ENCODE measurements at places on chromosomes 12 and 14.
A peak's percentile ranks its signal among the peaks of the same experiment; 100 is the strongest.

DNA sequence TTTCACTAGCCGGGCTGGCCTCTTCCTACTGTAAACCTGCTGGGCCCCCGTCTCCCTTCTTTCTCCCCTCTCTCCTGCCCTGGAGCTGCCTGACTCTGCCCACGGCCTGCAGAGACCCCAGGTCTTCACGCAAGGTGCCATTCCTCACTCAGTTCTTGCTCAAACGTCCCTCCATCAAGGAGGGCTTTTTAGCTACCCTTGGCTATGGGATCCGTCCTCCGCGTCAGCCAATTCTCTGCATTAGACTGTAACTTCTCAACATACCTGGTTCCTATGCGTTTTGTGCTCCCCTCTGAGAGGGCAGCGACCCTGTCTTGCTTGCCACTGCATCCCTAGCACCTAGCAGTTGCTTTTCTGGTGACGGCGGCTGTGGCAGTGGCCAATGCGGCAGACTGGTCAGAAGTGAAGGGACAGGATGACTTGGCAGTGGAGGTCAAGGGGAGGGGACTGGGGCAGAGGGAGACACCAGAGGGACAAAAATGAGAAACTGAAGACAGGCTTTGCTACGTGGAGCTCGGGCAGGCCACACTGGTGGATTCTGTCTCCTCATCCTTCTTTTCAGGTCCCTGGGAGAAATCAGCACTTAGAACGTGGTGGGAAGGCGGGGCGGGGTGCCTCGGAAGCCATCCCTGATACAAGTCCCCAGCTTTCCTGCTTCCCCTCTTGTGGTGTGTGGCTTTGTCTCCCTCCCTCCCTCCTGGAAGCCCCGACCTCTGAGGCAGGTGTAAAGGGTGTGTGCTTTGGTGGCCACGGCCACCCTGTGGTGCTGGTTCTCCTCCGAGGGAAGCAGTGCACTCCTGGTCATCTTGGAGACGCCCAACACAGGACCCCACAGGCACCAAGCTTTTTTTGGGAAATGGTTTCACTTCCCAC is 1.8 kb downstream of the B3GNT4 start:
- no peak for DNase-seq

DNA sequence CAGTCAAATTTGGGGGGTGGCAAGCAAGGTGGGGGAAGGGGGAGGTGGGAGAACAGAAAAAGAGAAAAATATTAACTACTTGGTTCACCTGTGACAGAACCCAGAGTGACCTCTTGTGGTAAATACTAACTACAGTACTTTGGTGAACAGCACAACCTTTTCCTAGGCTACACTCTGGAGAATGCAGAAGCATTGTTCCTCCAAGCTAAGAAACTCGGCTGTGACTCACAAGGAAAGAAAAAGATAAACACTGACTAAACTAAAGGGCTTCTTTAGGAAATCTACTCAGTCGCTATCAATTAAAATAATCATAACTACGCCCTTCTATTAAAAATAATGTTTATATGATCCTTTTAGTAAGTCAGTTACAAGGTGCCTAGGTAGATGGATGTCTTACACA is 5.4 kb downstream of the KCNH5 start:
- peak; percentile 25 for DNase-seq

- DNase-seq: peak; percentile 54
These were observed 29.7 kb downstream of the ZFP36L1 start for GRCh38 chr14:68762953-68763764.

- DNase-seq: peak; percentile 21
These were observed 115.5 kb downstream of the SLC2A13 start for GRCh38 chr12:39990122-39991101.

- DNase-seq: no peak
These were observed 199.3 kb downstream of the ITPR2 start for GRCh38 chr12:26633591-26634210.

DNA sequence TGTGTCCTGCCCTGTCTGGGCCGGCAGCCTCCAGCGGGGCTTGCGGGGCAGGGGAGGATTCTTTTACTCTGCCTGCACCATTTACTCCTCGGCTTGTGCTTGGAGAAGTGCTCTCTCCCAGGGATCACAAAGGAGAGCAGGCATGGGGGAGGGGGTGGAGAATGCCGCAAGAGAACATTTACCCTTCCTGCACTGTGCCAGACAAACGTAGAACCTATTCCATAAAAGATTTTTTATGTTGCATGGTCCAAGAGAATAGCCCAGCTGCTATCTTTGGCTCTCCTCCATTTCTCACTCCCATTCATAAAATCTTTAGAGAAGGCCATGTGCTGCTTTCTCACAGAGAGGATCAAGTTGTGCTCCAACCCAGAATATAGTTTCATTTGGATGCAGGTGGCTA is 159.4 kb downstream of the SPTSSA start:
- DNase-seq: no peak

- DNase-seq: no peak
These were observed 793.7 kb downstream of the RPS29 start for GRCh38 chr14:48792376-48793024.

DNA sequence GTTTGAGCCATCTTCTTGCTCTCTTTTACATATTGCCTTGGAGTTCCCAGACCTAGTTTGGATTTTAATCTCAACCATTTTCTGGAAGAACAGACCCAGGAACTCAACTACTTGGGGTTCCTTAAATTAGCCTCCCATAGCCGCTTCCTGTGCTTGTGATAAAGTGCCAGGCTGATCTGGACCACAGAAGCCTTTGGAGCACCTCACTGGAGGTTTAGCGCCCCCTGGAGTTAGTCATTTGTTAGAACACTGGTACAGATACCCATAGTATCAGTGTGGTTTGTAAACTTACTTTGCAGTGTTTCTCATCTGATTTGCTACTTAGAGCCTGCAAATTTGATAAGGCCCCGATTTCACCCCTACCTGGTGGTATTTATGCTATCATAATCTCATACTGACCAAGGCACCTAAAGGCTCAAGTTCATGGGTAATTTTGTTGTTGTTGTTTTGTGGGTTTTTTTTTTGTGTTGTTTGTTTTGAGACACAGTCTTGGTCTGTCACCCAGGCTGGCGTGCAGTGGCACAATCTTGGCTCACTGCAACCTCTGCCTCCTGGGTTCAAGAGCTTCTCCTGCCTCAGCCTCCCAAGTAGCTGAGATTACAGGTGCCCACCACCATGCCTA is 3.7 kb downstream of the UNC119B start:
- DNase-seq: peak; percentile 74

- no peak for DNase-seq
These were observed 231.5 kb downstream of the SLC15A4 start for GRCh38 chr12:128592220-128592744.

GRCh38 chr14:58637391-58638230 is at the start of gene DACT1:
Gene DACT1, plus strand, starts transcription at chr14:58637962. Its CDS starts 241 bp downstream, at chr14:58638203.
- DNase-seq: no peak

DNA sequence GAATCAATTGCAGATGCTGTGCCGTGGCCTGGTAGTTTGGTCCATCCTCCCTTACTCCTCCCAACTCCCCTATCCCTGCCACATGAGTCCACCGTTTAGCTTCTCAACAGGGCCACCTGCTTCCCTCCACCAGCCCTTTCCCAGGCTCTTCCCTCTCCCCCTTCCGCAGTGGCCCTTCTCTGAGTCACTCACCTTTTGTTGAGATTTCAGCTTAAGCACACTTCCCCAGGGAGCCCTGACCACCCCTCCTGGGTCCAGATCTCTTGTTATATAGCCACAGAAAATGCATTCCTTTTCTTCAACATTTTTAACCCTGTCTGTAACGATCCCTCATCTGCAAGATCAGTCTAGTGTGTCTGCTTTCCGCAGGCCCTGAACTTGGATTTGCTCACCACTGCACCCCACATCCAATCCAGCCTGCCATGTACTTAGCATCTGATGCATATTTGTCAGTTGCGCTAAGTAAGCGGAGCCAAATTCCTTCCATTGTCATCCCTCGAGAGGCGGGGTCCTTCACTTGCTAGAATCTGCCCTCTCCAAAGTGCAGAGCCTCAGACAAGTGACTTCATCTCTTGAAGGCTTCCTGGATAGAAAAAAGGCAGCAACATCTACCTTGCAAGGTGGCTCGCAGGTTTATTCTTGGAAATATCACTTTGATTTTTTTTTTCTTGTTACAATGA is 41.1 kb downstream of the TMEM63C start:
- DNase-seq: no peak

- DNase-seq: no peak
These were observed 39.8 kb upstream of the MEG3 start for GRCh38 chr14:100786131-100786530.

- DNase-seq: no peak
These were observed 11.2 kb downstream of the FAR2 start for GRCh38 chr12:29160230-29160629.

DNA sequence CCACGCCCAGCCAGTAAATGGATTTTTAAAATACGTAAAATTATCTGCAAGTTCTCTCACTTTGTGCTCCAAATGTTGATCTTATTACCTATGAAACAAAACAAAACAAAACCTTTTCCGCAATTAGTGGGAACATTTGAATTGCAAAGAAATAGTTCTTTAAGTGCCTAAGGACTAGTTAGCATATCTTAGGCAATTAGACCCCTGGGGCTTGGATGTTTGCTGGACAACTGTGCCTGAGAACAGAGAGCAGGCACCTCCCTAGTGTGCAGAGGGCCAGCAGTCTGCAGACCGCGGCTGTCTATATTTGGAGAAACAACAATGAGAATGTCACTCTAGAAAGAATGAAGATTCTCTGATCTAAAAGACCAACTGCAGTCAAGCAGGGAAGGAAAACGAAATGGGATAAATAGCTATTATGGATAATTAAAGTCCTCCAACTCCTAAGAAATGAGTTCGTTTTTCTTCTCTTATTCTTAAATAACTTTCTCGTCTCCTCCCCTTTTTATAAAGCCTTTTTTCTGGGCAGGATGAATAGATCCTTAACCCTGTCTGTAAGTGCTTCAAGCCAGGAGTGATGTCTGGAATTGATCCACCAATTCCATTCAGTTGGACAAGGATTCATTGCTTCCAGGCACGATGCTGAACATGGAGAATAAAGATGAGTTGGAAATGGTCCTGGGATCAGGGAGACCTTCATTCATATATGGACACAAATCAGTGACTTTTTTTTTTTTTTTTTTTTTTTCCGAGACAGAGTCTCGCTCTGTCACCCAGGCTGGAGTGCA is 16.2 kb downstream of the SLC17A8 start:
- no peak for DNase-seq

- DNase-seq: peak; percentile 21
These were observed 94.4 kb upstream of the PLEKHG7 start for GRCh38 chr12:92608151-92609091.

DNA sequence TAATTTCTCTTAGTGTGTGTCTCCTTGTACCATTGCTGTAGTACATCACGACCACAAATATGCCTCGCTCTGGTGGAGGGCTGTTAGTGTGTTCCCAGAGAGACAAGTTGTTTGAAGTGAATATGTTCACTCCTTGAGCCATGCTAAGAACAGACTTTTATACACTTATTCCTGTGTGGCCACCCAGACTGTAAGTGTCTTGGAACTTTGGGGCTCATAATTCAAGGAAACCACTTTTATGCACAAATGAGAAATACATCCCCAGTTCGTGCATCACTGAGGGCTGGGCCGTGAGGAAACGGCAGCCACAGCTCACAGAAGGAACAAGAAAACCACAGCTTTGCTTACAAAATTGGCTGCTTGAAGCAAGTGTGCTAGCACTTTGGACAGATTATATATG is 362.2 kb upstream of the DDHD1 start:
- no peak for DNase-seq

- no peak for DNase-seq
These were observed 198.5 kb upstream of the PPFIA2 start for GRCh38 chr12:81957631-81958030.

- peak; percentile 73 for DNase-seq
These were observed 19.8 kb downstream of the GALNT6 start for GRCh38 chr12:51371295-51371953.

GRCh38 chr14:31090883-31091764 is 64.9 kb upstream of the STRN3 start:
- DNase-seq: peak; percentile 56

GRCh38 chr12:51393676-51394545 is 2.7 kb upstream of the GALNT6 start:
- DNase-seq: no peak

GRCh38 chr12:95424271-95424994 is 49.5 kb upstream of the METAP2 start:
- DNase-seq: no peak

DNA sequence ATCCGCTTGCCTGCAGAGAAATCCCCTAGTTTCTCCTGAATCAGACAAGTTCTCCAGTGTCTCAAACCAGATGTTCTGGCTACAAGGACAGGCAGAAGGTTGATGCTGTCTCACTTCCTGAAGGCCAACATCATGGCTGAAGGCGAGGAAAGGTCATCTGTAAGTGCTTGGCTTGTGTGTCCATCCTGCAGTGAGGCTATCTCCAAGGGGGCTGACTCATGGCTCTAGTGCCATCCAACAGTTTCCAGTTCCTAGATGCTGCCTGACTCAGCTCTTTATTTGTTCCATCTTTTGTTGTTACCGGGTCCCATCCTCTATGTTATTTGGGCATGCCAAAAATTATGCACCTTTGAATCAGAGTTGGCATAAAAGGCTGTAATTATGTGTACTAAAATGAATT is 232.1 kb upstream of the TBX3 start:
- no peak for DNase-seq

DNA sequence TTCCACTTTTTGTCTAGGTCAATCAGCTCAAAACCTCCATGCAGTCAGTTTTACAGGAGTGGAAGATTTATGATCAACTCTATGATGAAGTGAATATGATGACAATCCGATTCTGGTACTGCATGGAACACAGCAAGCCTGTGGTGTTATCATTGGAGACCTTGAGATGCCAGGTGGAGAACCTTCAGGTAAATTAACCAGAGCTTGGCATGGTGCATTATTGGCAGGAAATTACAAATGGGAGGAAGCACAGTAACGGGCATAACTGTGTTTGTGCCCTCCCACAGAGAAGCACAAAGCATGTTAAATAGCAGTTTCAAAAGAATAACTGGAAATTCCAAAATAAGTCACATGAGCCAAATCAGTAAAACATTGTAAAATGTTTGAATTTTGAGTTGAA is 135.6 kb downstream of the ESR2 start:
- no peak for DNase-seq

GRCh38 chr12:5493018-5493417 is 61.1 kb downstream of the NTF3 start:
- no peak for DNase-seq

DNA sequence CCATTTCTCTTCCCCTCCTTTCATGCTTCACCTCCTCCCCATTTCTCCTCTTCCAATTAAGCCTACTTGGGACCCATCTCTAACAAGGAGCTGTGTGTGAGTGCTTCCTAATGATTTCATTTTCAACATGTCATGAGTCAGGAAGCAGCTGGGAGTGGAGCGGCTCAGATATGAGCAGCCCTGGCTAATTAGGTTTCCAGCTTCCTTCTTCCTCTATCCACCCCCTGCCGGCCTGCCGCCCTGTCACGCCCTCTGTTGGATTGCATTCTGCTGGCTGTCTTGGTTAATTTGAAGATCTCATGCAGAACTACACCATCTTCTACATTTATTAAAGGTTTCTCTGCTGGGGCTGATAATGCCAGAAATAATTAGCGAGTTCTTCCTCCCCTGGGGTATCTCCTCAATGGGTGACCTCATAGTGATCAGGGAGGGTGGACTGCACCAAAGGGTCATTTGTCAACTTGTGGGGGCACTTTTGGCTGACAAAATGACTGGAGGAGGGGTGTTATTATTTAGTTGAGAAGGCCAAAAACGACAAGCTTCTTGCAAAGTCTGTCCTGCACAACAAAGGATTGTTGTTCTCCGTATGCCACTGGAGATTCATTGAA is 300.9 kb upstream of the SRRM4 start:
- DNase-seq: no peak

All from HuH-7.5 (cell line).